ENCODE measurements at places on chromosomes 2 and 18. TPM values are rescaled to one million over a fixed set of nuclear protein-coding genes. Genes with fewer than 3 reads are reported as not detected.

The SATB2 gene
- 3.3 TPM for total RNA-seq

The KLHL41 gene
- 0.40 TPM for total RNA-seq

The NDC80 gene
- total RNA-seq: 1.4 TPM

The PROM2 gene
- 26.2 TPM for total RNA-seq

The GRP gene
- 3.5 TPM for total RNA-seq

The CD207 gene
- total RNA-seq: not detected

The QPCT gene
- 4.3 TPM for total RNA-seq

The ACMSD gene
- total RNA-seq: not detected

The VIT gene
- total RNA-seq: 1.4 TPM

The SLC11A1 gene
- 397 TPM for total RNA-seq

The DCDC2C gene
- total RNA-seq: not detected

The GALR1 gene
- total RNA-seq: not detected

The TMEM150A gene
- total RNA-seq: 42.5 TPM

DNA sequence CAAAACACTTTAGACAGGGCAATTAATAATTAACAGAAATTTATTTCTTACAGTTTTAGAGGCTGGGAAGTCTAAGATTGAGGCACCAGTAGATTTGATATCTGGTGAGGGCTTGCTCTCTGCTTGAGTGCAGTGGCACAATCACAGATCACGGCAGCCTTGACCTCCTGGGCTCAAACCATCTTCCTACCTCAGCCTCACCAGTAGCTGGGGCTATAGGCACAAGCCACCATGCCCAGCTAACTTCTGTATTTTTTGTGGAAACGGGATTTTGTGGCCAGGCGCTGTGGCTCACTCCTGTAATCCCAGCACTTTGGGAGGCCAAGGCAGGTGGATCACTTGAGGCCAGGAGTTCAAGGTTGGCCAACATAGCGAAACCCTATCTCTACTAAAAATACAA, 29.0 kb upstream of the ACVR1 start:
- no peak for DNase-seq

- no peak for DNase-seq
Measured at GRCh38 chr2:181176540-181176939, 196.1 kb downstream of the UBE2E3 start.

DNA sequence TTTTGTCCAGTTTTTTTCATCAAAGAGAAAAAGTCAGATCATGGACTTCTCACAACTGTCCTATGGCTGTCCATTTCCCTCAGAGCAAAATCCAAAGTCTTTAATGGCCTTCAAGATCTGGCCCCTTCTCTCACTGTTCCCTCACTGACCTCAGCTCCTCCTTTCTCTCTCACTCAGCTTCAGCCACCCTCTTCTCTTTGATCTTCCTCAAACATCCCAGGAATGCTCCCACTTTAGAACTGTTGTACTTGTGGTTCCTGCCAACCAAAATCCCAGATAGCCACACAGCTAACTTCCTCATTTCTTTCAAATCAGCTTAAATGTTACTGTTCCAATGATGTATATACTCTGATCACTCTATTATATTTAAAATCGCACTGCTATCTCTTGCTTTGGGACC, 82.9 kb downstream of the NUP35 start:
- DNase-seq: no peak

GRCh38 chr2:155115846-155116245, 417.4 kb downstream of the KCNJ3 start:
- no peak for DNase-seq

GRCh38 chr2:134271758-134272157, 17.9 kb downstream of the MGAT5 start:
- DNase-seq: no peak

DNA sequence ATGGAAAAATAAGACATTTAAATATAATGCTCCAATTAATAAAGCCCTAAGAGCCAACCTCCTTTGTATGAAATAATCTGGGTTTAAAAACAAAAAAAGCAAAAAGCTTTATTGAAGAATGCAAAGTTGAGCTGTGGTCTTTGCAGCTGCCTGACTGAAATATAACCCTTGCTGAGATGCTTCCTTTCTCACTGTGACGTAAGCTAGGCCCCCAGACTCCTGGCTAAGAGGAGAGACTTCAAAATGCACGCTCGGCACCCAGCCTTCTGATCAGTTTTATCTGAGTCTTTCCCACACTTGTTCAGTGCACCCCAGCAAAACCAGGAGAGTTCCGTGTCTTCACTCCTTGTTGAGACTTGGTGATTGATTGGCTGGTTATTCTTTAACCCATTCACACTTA, 115.3 kb downstream of the BCL11A start:
- no peak for DNase-seq

DNA sequence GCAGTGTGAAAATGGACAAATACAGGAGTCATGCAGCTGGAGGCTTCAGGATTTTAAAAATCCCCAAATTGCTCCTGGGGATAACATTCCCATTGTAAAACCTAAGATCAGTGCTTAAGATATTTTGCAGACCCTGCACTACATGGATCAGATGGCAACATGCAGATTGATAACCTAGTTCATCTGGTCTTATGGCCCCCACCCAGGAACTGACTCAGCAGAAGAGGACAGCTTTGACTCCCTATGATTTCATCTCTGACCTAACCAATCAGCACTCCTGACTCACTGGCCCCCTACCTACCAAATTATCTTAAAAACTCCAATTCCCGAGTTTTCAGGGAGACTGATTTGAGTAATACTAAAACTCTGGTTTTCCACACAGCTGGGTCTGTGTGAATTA, 20.0 kb downstream of the SRBD1 start:
- DNase-seq: no peak

GRCh38 chr18:6495536-6495935, 80.8 kb upstream of the L3MBTL4 start:
- DNase-seq: no peak

DNA sequence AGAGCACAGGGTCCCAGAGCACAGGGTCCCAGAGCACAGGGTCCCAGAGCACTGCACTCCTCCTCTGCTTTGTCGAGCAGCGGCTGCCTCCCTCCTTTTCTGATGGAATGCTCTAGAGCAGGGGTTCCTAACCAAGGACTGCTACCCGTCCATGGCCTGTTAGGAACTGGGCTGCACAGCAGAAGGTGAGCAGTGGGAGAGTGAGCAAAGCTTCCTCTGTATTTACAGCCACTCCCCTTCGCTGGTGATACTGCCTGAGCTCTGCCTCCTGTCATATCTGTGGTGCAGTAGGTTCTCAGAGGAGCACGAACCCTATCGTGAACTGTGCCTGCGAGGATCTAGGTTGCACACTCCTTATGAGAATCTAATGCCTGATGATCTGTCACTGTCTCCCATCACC, 33.1 kb upstream of the ADNP2 start:
- DNase-seq: no peak

- DNase-seq: no peak
Measured at GRCh38 chr2:209094221-209094620, 329.6 kb upstream of the MAP2 start.

GRCh38 chr2:168246483-168247340, 683 bp downstream of the STK39 start:
- DNase-seq: peak; percentile 94

GRCh38 chr2:179240481-179241451, 23.9 kb downstream of the SESTD1 start:
- no peak for DNase-seq

DNA sequence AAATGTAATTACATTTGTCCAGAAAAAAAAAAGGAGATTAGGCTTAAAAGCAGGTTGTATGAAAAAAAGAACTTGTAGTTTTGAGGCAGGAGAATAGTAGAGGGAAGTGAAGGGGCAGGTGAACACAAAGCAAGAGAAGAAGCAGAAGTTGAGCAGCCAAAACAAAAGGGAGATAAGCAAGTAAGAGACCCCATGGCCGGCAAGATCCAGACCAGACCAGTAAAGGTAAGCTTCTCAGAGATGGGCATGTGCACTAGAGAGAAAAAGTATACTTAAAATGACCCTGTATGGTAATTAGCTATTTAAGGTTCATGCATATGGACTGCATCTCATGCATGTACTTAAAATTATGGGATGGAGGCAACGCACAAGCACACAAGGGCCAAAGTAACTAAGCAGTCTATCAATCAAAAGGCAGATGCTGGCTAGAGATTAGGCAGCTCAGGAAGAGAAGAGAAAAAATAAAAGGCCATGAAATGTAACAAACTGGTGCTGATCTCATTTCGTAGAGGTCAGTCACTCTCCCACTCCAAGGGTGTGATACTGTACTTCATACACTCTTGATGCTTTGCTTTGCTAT, 9.7 kb downstream of the SIGLEC15 start:
- DNase-seq: no peak

DNA sequence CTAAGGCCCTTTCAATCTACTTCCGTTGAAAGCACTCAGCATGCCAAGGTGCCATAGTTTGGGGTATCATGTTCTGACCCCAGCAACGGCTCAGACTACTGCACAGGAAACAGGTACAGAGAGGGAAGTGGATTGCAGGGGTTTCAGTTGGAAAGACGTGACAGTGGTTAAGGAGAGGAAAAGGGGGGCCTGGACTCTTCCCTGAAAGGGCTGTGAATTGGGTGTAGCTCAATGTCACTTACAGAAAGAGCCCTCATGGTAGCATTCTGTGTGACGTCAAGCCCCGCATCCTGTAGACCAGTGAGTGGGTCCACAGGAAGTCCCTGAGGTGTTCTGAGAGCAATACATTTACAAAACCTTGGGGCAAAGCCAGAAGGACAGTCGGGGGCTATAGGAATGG, 121.5 kb upstream of the GYPC start:
- DNase-seq: no peak

DNA sequence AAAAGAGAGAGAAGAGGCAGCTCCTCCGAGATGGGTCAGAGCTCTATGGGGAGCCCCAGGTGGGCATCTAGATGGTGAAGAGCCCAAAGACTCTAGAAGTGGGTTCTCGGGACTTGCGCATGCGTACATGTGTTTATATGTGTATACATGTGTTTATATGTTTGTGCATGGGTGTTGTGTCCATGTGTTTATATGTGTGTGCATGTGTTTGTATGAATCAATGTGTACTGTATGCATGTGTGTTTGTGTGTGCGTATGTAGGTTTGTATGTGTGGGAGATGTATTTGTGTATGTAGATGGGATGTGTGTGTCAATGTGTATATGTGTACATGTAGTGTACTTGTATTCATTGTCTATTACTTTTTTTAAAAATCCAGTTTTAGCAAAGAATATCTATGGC, 25.6 kb downstream of the DNPEP start:
- DNase-seq: no peak

- no peak for DNase-seq
Measured at GRCh38 chr2:126699018-126699417, 43.1 kb downstream of the GYPC start.

GRCh38 chr2:145032791-145033190, 512.9 kb upstream of the ZEB2 start:
- DNase-seq: no peak

DNA sequence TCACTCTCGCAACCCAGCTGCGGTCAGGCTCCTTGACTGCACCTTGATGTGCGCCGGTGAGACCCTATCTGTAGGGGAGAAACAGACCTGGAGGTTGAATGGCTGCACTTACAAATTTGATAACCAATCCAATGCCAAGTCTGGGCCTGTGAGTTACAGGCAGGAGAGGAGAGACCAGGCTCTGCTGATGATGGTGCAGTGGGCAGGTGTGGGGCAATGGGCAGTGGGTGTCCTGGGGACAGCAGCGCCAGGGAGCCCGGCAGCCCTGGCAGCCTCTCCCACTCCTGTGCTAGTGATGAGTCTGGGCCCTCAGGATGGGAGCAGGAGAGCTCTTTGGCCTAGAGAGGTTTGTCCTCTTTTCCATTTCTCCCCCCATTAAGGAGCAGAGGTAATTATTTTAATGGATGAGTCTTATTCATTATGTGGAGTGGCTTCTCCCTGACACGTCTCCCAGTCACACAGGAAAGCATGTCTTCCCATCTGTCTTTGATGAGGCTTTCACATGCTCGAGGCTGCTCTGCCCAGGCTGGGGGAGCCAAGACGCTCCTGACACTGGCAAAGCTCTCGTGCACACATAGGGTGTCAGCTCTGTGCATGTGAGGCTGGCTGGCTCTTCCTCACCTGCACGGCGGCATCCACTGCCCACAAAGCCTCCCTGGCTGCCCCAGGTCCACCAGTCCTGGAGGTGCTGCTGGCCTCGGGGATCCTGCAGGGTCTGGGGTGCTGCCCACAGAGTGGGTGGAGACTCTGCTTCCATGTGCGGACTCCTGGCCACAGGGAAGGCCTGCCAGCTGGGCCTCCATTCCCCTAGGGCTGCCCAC, 10.0 kb upstream of the ALLC start:
- DNase-seq: no peak

DNA sequence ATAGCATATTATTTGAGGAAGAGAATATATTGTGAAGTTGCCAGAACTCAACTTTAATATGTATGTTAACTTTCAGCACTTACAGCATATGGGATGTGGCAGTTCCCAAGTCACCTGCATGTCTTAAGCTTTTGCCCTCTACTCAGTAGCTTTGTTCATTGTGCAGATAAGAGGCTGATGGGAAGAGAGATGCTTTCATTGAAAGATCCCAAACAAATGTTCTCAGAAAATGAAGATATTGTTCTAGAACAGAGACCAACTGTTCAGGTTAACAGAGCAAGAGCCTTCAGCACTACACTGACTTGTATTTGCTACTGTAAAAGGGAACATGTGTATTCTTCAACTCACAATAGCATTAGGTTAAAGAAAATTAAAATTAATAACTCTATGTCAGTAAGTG, 28.1 kb downstream of the GAREM1 start:
- no peak for DNase-seq

DNA sequence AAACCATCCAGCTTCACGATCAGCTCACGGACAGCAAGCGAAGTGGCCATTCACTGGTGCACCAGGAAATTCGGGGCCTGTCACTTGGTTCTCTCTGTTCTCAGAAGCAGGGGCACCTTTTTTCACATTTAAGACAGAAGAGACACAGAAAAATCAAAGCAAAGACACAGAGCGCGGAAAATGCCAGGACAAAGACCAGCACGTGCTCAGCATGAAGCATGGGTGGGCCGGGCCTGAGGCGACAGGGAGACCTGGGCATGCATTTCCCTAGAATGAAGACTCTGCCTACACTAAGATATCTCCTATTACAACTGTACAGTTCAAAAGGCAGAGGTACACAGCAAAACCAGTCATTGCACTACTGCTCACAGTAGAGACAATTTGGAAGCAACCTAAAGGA, 117.4 kb upstream of the ID2 start:
- no peak for DNase-seq

DNA sequence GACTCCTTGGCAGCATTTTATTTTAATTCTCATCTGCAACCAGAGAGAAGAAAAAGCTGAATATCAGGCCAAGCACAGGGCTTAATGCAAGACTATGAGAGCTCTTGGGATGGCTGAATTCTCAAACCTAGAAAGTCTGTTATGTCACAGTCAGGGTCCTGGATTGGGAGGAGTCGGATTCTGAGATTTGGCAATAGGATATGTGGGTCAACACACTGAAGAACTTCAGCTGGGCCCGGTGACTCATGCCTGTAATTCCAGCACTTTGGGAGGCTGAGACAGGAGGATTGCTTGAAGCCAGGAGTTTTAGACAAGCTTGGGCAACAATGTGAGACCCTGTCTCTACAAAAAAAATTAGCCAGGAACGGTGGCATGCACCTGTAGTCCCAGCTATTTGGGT, 102.4 kb downstream of the COL3A1 start:
- DNase-seq: no peak

- DNase-seq: no peak
Measured at GRCh38 chr2:165431014-165431413, 38.5 kb upstream of the CSRNP3 start.

GRCh38 chr2:240917684-240918257, 11.6 kb downstream of the CROCC2 start:
- DNase-seq: peak; percentile 20
